ENCODE measurements at places on chromosomes 2 and 18.

- no peak for DNase-seq
Observed at GRCh38 chr2:15184491-15184890, 376.6 kb downstream of the NBAS start.

DNA sequence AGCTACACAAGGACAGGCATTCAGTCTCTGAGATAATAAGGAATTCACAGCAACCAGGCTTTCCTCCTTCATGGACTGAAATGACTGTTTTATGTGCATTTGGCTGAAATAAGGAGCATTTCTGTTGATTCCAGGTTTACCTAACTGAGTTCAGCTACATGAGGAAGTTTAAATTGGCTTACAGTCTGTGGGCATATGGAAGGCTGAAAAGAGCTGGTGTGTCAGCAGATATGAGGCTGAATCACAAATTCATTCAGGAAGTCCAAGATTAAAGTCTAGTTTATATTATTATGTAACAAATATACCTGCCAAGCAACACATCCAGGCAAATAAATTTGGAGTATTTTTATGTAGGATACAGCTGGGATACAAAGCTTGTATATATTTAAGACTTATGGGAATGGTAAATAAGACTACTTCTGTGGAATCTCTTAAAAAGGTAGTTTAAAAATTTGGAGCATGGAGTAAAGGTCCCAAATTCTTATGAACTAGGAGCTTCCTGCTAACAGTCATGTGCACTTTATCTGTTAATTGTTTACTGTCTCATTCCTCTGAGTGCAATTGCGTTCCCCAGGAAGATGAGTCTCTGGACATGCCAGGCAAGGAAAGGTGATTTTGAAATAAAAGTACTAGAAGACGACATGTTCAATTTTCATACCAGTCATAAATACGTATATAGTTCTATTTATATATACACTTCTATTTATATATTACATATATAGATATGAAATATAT, 53.0 kb downstream of the ZC3H8 start:
- no peak for DNase-seq

GRCh38 chr18:23283916-23284430, 148.7 kb downstream of the CABLES1 start:
- no peak for DNase-seq

- no peak for DNase-seq
Observed at GRCh38 chr2:32838418-32838817, 108.3 kb upstream of the LTBP1 start.

- no peak for DNase-seq
Observed at GRCh38 chr2:97769711-97770110, 56.3 kb downstream of the ZAP70 start.

GRCh38 chr2:120853306-120854013, 117.8 kb downstream of the GLI2 start:
- DNase-seq, result no peak

GRCh38 chr2:119282996-119283511, 59.4 kb downstream of the STEAP3 start:
- no peak for DNase-seq

GRCh38 chr2:42147641-42148274, 21.4 kb upstream of the EML4 start:
- DNase-seq, result no peak

DNA sequence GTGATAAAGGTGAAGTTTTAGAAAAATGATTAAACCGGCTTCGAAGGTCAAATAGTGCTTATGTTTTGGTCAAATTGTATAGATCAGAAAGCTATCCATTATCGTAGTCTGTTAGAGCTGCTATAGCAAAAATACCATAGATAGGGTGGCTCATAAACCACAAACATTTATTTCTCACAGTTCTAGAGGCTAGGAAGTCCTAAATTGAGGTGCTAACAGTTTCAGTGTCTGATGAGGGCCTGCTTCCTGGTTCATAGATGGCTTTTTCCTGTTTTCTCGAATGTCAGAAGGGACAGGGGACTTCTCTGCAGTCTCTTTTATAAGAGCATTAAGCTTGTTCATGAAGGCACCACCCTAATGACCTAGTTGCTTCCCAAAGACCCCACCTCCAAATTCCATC, 186.6 kb upstream of the ERBB4 start:
- DNase-seq, result no peak

GRCh38 chr18:25177631-25178030, 174.3 kb downstream of the ZNF521 start:
- DNase-seq, result no peak

- DNase-seq, result no peak
Observed at GRCh38 chr2:79901161-79901560, 388.3 kb downstream of the CTNNA2 start.

GRCh38 chr2:98234776-98235175, 111.5 kb upstream of the CNGA3 start:
- no peak for DNase-seq

- no peak for DNase-seq
Observed at GRCh38 chr2:16640001-16640700, 25.5 kb downstream of the CYRIA start.
